Activated effector memory CD4-positive, alpha-beta T cell treated with Interleukin-2 at 50 U/mL for 16 hours (primary cell): ENCODE measurements at places on chromosomes 5 and 9.
A peak's percentile ranks its signal among the peaks of the same experiment; 100 is the strongest.

DNA sequence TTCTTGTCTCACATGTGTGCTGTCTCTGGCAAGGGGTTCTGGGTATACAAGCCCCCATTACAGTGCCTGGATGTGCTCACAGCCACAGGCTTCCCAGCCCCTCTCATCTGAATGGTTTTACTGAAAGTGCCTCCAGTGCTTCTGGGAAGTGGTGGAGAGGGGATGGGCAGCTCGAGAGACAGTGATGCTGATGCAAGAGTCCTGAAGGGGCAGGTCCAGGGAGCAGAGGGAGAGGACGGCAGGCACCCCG is 93.5 kb downstream of the PHF2 start:
- DNase-seq: no peak

DNA sequence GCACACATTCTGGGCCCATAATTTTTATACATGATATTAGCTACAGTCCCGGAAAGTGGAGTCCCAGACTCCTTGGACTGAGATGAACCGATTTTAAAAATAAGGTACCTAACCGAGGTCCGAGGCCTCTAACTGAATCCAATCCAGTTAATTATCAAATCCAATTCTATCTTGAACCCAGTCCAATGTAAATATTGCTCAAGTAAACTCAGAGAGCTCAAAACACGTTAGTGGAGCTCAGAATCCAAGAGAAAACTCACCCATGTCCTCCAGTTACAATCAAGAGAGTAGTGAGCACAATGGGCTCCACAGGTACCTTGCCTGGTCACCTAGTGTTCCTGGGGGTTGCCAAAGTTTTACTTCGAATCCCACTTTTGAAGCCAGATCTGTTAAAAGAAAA is 37.9 kb upstream of the DIRAS2 start:
- no peak for DNase-seq

GRCh38 chr5:56607551-56607950 is 207.8 kb upstream of the MAP3K1 start:
- no peak for DNase-seq

GRCh38 chr5:39171647-39172046 is 47.7 kb downstream of the FYB1 start:
- no peak for DNase-seq

DNA sequence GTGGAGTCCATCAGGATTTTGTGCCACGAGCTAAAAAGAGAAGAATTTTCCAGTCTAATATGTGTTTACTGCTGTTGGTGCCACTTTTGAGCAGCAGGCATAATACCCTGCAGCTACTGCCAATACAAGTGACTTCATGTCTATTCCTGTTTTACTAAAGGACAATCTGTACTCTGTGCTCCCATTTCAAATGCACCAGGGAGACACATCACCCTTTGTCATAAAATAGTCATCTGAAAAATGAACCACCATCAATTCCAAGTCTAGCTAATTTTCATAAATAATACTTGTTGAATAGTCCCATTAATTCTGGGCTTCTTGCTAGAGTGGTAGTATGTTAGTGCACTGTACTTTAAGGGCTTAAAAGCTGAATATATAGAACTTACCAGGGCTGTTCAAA is 8.9 kb upstream of the PKD2L2 start:
- no peak for DNase-seq

- no peak for DNase-seq
Measured at GRCh38 chr5:113150221-113150620, 173.6 kb downstream of the DCP2 start.

- no peak for DNase-seq
Measured at GRCh38 chr9:8868632-8869031, 1069.1 kb upstream of the DMAC1 start.

DNA sequence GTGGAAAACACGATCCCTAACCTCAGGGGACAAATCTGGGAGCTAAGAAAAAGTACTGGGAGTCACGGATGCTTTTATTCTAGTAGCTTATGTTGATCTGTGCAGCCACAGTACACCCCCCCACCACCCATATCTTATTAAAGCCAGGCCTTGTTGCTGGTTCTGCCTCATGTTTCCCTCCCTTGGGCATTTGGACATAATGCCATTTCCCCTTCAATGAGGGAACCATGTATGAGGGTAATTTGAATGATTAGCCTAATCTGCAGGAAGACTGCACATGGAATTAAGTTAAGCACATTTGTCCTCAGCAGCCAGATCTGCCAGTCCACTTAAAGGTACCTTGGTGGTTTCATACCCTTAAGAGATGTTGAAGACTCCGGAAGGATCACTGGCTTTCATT is 102.0 kb downstream of the ARHGAP26 start:
- DNase-seq: no peak

DNA sequence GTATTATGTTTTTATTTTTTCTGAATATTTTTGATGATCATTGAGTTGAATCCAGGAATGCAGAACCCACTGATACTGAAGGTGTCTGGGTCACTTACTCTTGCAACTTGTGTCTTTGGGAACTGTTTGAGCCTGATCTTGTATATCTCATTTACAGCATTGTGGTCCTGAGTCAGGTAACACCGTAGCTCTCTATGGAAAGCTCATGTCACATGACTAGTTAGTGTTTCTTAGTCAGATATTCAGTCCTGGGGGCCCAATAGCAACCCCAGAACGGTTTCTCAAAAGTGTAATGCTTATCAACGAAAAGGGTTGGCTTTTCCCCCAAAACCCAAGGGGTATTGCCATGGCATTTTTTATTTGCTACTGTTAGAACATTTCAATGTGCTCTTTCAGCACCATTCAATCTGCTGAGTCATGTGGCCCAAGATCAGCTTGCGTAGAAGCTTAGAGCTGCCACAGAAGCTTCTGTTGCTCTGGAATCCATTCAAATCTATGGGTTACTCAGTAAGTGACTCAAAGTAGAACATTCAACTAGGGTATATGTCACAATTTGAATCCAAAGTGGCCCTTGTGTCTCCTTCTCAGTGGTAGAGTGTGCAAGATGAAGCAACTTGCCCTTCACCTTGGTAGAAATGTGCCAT is 12.1 kb upstream of the PTAR1 start:
- DNase-seq: no peak

- no peak for DNase-seq
Measured at GRCh38 chr5:180026320-180026719, 45.2 kb downstream of the RNF130 start.

GRCh38 chr9:126615245-126615790 is 1.6 kb downstream of the LMX1B start:
- peak; percentile 15 for DNase-seq

DNA sequence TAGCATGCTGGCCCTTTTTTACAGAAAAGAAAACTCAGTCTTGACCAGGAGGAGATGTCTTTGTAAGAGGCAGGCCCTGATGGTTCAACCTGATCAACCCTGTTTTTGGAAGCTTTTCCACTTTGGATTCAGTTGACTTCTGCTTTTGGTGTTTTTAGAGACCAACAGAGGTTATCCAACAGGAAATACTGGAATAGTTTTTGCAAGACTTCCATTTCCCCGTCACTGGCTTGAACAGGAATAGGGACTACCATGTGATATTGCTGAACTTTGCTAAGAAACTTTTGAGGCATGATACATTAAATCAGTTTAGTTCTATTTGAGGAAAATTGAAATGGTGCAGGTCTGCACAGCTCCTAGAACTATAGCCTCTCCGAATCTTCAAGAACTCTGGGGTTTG is 17.1 kb upstream of the DAB2 start:
- no peak for DNase-seq

GRCh38 chr5:6711409-6712141 is 1.7 kb upstream of the TENT4A start:
- DNase-seq: no peak

DNA sequence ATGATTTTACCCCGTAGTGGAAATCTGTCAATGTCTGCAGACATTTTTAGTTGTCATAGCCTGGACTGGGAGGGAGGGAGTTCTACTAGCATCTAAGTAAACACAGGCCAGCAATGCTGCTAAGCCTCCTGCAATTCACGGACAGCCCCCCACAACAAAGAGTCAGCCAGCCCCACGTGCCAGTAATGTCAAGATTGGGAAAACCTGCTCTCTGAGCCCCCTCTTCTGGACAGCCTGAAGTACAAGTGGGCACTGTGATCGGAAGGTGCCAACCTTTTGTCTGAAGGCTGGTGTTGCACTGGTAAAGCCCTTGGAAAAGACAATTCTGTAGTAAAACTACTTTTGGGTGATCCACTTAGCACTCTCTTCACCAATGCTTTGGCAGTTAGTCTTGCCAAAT is 154.5 kb downstream of the TARS1 start:
- DNase-seq: no peak

- DNase-seq: no peak
Measured at GRCh38 chr9:121852651-121853616, 201.5 kb downstream of the DAB2IP start.

DNA sequence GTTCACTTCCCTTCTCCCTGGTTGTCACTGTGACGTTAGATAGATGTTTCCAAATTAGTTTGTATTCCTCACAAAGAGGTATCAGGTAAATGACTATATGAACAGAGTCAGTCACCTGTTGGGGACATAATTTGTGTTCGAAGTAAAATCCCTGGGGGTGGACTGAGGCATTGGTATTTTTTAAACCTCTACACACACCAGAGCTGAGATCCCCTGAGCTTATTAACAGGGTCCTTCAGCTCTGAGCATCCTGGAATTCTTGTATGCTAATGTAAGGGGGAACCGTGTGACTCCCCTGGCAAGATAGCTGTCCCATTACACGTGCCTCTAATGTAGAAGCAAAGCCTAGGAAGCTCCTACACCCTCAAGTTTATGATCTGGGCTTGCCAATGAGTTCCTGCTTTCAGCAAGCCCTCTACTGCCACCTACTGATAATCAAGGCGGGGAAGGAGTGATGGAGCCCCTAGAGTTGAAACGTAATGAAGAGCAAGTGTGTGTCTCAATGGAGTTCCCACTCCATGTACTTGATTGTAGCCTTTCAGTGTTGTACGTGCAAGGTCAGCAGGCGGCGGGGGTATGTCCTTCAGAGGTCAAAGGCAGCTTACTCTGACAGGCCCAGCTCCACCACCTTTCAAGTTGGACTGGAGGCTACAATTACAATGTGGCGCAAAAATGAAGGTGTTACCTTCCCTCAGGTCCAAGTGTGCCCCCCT is 14.4 kb downstream of the PRKACG start:
- peak; percentile 39 for DNase-seq

DNA sequence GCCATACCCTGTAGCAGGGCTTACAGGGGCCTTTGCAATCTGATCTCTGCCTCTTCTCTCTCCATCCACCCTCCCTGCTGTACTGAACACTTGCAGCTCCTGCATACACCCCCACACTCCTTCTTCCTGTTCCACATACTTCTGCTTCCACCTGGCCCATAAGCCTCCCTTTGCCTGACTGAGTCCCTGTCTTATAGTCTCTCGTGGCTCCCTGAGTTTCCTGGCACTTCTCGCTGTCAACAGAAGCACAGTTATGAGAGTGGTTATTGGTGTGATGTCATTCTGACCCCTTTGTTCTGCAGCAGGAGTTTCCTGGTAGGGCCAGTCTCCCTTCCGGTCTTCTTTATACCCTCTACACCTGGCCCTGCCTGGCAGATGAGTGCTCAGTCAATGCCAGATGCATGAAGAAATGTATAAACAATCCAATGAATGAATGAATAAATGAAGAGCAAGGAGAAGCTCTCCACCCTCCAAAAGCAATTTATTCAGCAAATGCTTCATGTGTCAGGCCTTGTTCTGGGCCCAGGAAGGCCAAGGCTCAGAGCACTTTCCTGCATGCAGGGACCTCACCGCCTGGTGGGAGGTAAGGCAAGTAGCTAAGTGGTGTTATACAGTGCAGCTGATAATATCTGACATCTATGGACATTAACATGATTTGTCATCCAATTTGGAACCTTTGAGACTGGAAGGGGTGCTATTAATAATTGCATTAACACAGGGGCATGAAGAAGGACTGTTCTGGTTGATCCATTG is 20.5 kb upstream of the CSF1R start:
- no peak for DNase-seq

GRCh38 chr5:73387601-73388305 is 60.8 kb downstream of the FOXD1 start:
- DNase-seq: peak; percentile 44

- DNase-seq: no peak
Measured at GRCh38 chr5:145942749-145943148, 6.4 kb downstream of the SH3RF2 start.
